Karpas-422 (cell line): ENCODE measurements at places on chromosomes 11 and 22. TPM values are rescaled to one million over a fixed set of nuclear protein-coding genes. Genes with fewer than 3 reads are reported as not detected.

DNA sequence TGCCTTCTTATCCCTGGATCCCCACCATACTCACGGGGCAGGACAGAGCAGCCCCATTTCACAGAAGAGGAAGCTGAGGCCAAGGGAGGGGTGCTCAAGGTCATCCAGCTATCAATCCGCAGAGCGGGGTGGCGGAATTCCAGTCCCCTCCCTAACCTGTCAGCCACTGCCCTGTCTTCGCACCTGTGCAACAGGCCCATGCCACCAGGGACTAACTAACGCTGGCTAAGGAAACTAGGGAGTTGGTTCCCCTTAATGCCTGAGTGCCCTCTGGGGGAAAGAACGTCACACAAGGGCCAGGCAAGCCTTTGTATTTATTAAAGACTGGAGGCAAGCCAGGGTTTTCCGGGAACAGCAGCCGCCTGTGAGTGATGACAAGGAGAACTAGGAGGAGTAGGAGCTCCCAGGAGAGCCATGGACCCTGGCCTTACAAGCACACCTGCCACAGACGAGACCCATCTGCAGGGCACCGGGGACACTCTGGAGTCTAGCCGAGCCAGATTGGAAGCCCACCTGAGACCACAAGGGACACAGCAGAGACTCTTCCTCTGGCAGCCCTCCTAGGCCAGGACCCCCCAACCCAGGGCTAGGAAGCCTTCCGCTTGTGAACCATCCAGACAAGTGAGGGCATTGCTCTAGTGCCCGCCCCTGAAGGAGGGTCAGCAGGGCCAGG, 64.4 kb downstream of the MYH9 start:
- no peaks in the 10 kb centered on the region for H3K4me1 ChIP-seq
- DNase-seq = no peak
- no peak overlapping the region for H3K27ac ChIP-seq
- H3K4me3 ChIP-seq = no peak overlapping the region
- peaks cover 5% of the 10 kb centered on the region; the same call in 1 of the 2 replicates for H3K36me3 ChIP-seq

- peak; percentile 89 for DNase-seq
- H3K4me3 ChIP-seq = peak overlapping the region; percentile 14
- no peaks in the 10 kb centered on the region for H3K27me3 ChIP-seq
- peaks cover 86% of the 10 kb centered on the region for H3K4me1 ChIP-seq
Measured at GRCh38 chr11:103898577-103899336, 137.7 kb upstream of the DDI1 start.

The LRRC10B gene
- total RNA-seq = 1.0 TPM in 1 of 2 replicates, not detected in the other

The CBX7 gene
- 1.7 and 3.5 TPM in 2 replicates for total RNA-seq

The RASSF7 gene
- 13.8 and 29.1 TPM in 2 replicates for total RNA-seq

GRCh38 chr11:124329787-124330478, 9.9 kb upstream of the OR8D2 start:
- no peak overlapping the region for H3K4me3 ChIP-seq
- H3K4me1 ChIP-seq = peaks cover 15% of the 10 kb centered on the region
- peak; percentile 75 for DNase-seq
- H3K27me3 ChIP-seq = no peaks in the 10 kb centered on the region
- H3K27ac ChIP-seq = no peak overlapping the region

- peaks cover 15% of the 10 kb centered on the region for H3K4me1 ChIP-seq
- no peak overlapping the region for H3K4me3 ChIP-seq
- no peak overlapping the region for H3K27ac ChIP-seq
Measured at GRCh38 chr11:61495801-61496601, 12.5 kb upstream of the LRRC10B start.

The CYTH4 gene
- 11.1 and 12.6 TPM in 2 replicates for total RNA-seq

- H3K36me3 ChIP-seq = no peaks in the 10 kb centered on the region
- no peaks in the 10 kb centered on the region for H3K27me3 ChIP-seq
- H3K4me3 ChIP-seq = no peak overlapping the region
- H3K27ac ChIP-seq = no peak overlapping the region
Measured at GRCh38 chr11:8222820-8223512, 40.7 kb downstream of the LMO1 start.

DNA sequence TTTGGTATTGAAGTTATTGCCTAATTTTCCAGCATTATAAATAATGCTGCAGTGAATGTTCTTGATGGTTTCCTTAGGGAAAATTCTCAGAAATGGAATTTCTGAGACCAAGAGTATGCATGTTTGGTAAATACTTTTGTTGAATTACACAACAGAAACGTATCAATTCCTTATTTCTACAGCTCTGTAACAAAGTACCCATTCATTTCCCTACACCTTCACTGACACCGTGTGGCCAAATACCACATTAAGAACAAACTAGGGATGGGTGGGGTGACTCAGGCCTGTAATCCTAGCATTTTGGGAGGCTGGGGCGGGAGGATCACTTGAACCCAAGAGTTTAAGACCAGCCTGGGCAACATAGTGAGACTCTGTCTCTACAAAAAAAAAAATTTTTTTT, 21.8 kb downstream of the MCAM start:
- H3K36me3 ChIP-seq = no peaks in the 10 kb centered on the region; the same call in 1 of the 2 replicates
- no peak for DNase-seq
- H3K4me3 ChIP-seq = no peak overlapping the region
- no peak overlapping the region for H3K27ac ChIP-seq
- H3K27me3 ChIP-seq = no peaks in the 10 kb centered on the region

The CECR2 gene
- 1.6 TPM in 2 replicates for total RNA-seq
